ENCODE measurements at places on chromosomes 3 and 15.

DNA sequence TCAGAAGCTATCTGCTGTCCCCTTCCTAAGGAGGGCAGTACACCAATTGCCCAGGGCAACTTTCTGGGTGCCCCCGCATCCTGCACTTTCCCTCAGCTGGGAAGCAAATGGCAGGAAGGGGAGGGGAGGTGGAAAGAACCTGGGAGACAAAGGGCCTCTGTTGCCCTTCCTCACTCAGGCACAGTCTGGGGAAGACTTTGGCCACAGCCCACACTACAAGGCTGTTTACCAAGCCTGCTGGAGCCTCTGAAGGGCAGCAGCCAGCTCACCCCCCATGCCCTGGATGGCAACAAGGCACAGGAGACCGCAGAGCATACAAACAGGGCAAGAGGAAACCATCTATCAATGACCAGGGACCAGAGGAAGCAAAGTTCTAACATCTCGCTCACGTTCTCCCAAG is 42.4 kb downstream of the ARRDC4 start:
- no peak for DNase-seq

DNA sequence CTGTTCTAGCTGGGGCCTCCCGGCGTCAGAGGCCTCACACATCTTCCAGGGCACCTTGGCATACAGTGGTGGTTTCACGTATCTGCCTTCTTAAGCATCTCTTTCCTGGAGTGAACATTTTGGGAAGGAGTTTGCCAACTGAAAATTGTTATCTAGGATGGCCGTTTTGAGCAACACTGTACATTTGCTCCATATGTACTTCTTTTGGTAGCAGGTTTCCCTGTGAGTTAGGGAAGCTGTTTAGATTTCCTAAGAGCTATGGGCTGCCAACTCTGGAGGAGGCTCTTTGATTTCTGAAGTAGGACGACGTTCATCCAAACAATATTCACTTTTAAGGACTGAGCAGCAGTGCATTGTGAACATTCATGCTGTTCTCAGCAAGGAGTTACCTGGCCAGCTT is 665.9 kb downstream of the SQOR start:
- no peak for DNase-seq

DNA sequence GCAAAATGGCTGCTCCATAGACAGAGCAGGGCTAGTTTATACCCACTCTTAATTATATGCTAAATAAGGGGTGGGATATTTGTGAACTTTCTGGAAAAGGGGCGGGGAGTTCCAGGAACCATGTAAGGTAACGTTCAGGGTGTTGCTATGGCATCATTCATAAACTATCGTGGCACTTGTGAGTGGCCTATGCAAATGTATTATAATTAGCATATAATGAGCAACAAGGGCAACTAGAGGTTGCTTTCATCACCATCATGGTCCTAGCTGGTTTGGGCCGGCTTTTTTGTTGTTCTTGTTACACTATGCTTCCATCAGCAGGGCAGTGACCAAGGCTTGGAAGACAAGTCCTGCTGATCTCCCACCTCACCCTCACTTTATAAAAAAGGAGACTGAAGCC is 43.2 kb upstream of the FGD5 start:
- no peak for DNase-seq

DNA sequence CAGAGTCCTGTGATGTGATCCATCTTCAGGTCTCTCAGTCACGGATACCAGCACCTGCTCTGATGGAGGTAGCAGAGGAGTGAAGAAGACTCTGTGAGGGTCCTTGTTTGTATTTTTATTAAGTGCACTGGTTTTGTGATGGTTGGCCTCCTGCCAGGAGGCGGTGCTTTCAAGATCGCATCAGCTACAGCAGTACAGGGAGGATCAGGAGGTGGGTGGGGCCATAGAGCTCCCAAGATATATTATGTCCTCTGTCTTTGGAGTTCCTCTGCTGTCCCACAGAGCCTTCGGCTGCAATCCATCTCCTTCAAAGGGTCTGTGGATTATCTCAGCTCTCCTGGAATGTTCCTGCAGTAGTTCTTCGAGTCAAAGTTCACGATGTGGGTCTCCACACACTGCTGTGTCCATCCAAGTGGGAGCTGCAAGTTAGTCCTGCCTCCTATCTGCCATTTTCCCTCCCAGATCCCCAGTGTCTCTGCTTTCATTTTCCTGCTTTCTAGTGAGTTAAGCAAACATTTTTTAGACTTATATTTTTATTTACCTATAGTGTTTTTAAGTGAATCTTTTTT is 54.7 kb downstream of the TM2D3 start:
- DNase-seq, result no peak

Measured in stimulated activated CD4-positive, alpha-beta T cell treated with anti-CD3 and anti-CD28 coated beads, Interleukin-2, amount 100 ng/mL, for 4 hours (primary cell).